SK-MEL-5 (cell line): ENCODE measurements at places on chromosomes 6 and 20.

DNA sequence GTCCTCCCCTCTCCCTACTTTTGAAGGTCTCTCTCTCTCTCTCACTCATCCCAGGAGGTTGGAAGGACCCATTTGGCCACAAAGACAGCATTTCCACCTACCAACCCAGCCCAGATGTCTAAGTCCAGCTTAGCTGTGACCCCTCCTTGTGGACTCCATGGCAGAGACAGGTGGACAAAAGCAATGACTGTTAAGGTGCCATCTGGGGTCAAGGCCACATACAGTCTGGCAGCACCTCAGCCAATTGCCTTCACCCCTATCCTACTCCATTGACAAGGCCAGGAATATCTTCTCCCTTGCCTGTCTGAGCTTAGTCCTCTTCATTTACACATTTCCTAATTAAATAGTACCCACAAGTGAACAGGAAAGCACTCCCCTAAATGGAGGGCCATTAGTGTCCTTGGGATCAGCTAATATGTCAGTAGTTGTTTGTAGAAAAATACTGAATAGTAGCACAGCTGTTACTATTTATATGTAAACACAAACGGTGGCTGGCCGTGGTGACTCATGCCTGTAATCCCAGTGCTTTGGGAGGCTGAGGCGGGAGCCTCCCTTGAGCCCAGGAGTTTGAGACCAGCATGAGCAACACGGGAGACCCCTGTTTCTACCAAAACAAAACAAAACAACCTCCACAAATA is 28.8 kb downstream of the GCM1 start:
- DNase-seq = no peak

DNA sequence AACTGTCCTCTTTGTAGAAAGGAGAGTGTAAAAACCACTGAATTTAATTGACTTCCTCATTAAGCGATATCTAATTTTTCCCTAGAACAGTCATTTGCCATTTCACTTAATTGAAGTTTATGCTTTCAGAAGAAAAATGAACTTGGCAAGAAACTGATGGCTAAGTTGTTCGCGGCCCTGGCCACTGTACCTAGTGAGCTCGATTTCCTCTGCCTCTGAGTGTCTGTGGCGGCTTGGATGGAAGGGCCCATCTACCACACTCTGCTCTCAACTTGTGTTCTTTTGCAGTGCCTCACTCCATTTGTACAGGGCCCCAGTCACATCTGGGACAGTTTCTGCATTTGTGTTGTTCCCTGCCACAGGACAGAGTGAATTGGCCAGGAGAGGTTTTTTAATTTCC is 102.9 kb downstream of the BCAS1 start:
- no peak for DNase-seq

DNA sequence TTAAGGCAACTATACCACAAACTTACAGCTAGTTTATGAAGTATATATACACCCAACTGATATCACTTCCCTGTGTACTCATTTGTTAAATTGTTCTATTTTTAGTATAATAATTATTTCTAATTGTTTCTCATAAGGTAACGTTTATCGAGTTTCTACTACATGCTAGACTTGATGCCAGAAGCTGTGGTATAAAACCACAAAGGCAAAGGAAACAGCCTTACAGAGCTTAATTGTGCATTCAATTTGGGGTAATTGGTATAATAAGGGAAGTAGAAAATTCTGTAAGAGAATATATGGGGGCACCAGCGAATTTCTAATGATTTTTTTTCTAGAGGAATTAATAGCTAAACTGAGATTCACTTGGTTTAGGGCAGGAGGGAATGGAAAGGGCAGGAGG is 183.9 kb downstream of the GRM1 start:
- DNase-seq = no peak

GRCh38 chr20:63177785-63178445 is 38.0 kb downstream of the YTHDF1 start:
- no peak for DNase-seq

- DNase-seq = no peak
These were observed 4.1 kb downstream of the LINC00237 start for GRCh38 chr20:21101932-21102575.

- DNase-seq = peak; percentile 88
These were observed 35.0 kb downstream of the FOXF2 start for GRCh38 chr6:1424306-1424927.

DNA sequence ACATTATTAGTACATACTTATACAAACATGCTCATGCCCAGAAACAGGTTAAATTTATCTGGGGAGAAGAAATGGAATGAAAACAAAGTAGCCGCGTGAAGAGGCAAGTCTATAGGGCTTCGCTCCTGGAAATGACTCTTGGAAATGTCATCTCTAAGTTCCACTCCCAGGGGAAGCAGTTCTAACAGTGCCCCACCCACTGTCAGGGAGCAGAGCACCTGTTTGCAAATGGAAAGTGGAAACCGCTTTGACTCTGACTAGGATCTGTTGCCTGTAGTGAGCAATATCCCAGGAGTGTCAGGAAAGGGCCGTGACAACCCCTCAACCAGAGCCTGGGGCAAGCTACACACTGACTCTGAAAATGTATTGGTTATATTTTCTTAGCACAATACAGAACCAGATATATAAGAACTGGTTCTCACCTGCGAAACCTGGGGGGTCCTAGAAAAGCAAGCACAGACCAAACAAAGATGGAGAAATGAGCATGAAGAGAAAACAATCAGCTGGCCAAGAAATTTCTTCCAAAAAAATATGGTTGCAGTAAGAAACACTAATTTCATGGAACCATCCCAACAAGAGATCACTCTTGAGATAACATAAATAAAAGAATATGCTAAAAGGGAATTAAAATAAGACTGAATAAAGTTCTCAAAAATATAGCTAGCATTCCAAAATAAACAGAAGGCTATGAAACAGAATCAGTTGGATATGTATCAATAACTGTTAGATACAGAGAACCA is 47.5 kb upstream of the CRISP1 start:
- no peak for DNase-seq

- DNase-seq = peak; percentile 54
These were observed 285.4 kb downstream of the THBS2 start for GRCh38 chr6:168968228-168968627.

DNA sequence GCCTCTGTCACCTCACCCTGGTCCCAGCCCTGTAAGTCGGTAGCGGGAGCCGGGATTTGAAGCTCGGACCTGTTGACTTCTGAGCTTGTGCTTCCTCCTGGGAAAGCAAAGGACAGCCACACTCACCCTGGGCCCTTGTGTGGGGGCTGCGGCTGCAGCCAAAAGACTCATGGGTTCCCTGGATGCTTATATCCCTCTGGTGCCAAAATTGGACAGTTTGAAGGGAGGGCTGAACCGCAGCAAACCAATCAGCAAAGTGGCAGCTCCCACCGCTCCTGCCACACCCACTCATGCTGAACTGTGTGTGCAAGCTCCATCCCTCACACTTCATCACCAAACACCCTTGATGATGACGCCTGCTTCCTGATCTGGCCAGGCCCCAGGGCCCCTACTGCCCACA is 3.9 kb upstream of the CCN5 start:
- DNase-seq = no peak

DNA sequence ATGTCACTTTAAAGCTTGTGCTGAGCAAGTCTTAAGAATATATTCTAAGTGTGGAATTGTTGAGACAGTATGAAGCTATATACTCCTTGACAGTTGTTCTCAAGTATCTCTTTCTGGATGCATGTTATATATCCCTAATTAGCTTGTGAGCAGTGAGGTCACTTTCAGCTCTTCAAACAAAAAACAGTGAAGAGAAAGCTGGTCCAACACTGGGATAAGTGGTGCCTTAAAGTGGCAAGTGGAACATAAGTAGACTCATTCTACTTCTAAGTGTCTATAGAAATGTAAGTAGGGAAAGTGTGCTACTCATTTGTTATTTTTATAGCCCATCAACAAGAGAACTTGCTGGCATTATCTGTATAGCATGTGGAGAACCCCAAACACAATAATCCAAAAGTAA is 133.1 kb upstream of the BACH2 start:
- DNase-seq = no peak

- DNase-seq = no peak
These were observed 217.9 kb upstream of the FOXA2 start for GRCh38 chr20:22802296-22802695.

DNA sequence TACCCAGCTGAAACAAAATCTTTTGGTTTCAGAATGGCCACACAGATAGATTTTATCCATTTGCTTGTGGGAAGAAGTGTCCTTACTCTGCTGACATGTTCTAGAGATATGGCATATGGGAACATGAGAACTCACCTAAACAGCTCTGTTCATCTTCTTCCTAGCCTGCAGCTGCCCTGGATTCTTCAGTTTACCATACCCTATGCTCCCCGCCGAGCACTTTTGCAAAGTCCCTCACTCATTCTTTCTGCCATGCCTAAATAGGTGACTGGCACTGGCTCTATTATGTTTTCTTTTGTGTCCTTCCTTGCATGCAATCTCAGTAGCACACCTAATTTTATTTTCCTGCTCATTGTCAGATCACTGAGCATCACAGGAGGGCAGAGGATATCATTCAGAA is 293.7 kb upstream of the RSPO3 start:
- no peak for DNase-seq

GRCh38 chr6:110875548-110876169 is 1.1 kb downstream of the AMD1 start:
- DNase-seq = no peak

GRCh38 chr6:146595972-146596731 is 2.6 kb upstream of the ADGB start:
- no peak for DNase-seq

DNA sequence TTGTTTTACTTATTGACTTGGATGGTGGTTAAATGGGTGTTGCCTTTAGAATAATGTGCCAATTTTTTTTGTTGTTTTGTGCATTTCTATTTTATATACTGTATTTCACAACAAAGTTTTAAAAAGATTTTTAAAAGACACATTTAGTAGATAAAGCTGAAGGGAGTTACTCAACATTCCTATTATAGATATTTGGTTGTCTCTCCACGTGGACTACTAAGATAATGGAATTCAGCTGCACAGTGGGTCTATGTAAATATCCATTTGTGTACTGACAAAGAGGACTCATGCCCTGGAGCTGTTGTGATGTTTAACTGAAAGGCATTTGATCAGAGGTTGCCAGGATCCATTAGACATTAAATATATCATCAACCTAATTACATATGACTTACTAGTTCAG is 23.2 kb upstream of the FAM135A start:
- no peak for DNase-seq

GRCh38 chr6:166365806-166366205 is 16.9 kb downstream of the MPC1 start:
- no peak for DNase-seq

DNA sequence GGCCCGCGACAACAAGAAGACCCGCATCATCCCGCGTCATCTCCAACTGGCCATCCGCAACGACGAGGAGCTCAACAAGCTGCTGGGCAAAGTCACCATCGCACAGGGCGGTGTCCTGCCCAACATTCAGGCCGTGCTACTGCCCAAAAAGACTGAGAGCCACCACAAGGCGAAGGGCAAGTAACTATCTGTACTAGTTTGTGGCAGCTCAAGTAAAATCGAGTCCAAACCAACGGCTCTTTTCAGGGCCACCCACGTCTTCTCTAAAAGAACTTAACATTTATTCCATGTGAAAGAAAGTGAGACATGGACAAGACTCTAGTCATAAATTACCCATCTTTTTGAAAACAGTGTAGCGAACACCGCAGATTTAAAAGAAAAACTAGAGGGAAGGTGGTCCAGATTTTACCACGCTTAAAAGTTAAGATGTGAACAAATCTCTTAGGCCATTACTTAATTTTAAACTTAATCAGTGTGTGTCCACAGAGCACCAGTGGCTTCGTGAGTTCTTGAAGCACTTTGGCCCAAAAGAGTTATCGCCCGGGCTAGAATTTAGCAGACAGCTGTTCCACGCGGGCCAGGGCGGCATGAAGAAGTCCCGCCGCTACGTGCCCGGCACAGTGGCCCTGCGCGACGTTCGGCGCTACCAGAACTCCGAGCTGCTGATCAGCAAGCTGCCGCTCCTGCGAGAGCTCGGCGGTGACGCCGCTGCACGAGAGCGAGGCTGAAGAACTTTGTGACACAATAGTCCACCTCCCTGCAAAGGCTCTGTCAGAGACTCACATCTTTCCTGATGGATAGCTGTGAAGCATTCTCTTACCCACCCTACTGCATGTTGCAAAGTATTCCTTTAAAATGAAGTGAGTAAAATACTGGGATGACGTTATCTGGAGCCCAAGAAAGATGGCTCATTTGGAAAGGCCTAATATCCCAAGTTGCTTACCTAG is 113.9 kb upstream of the PRSS16 start:
- peak; percentile 53 for DNase-seq

DNA sequence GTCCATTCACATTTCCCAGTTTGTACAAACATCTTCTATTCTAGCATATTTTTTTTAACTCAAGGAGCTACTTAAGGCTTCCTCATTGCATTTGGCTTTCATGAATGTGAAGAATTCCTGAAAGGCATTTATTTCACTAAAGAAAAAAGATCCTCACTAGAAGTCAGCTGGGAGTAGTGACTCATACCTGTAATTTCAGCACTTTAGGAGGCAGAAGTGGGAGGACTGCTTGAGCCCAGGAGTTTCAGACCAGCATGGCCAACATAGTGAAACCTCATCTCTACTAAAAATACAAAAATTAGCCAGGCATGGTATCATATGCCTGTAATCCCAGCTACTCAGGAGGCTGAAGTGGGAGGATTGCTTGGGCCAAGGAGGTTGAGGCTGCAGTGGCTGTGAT is 30.9 kb upstream of the XRN2 start:
- no peak for DNase-seq
